ENCODE measurements at places on chromosomes 6 and 20.

DNA sequence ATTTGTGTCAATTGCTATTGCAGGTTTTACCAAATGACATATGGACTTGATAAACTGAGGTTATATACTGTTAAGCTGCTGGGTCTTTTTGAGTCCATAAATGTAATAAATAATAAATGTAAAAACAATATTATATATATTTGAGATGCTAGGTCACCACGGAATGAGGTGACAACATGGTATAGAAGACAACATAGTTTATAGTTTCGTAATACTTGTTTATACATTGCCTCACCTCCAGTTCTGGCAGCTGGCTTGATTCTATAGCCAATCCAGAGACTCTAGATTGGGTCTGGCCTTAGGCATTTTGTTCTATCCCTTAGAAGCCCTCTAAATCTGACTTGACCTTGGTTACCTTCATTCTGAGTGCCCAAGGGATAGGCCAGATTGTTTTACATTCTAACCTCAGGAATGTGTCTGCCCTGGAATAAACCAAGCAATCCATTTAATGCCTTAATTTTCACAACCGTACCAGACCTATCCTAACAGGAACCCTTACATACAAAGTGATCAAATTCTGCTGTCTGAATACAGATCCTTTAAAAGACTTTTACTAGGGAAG lies 61.5 kb upstream of the STXBP5 start:
- DNase-seq, result no peak
- no peaks in the 10 kb centered on the region for H3K4me1 ChIP-seq
- H3K36me3 ChIP-seq, result no peaks in the 10 kb centered on the region
- no peak overlapping the region for H3K4me3 ChIP-seq
- no peak overlapping the region for H3K27ac ChIP-seq
- no peaks in the 10 kb centered on the region for H3K27me3 ChIP-seq

DNA sequence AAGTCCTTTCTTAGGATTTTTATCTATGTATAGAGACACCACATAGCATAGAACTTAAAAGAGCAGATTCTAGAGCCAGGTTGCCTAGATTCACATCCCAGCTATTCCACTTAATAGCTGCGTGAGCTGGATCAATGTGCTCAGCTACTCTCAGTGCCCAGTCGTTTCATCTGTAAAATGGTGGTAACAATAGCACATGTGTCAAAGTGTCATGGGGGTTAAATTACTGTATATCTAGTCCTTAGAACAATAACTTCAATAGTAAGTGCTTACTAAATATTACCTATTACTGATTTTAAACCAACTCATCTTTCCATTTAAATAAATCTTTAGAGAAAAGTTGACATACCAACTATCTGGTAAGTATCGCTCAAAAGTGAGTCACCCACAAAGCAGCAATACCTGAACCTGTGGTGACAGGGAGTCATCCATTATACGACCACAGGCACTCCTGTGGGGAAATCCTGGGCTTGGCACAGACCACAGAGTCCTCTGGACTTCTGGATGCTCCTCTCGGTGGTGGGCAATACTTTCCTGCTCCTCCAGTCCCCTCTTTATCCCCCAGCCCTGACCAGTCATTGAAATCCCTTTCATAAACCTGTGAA lies 154.8 kb downstream of the PDSS2 start:
- no peaks in the 10 kb centered on the region for H3K27me3 ChIP-seq
- no peak overlapping the region for H3K4me3 ChIP-seq
- H3K36me3 ChIP-seq, result no peaks in the 10 kb centered on the region
- no peak overlapping the region for H3K27ac ChIP-seq
- no peak for DNase-seq

GRCh38 chr6:148590883-148591282 lies 155.9 kb upstream of the UST start:
- H3K4me3 ChIP-seq, result no peak overlapping the region
- no peak overlapping the region for H3K27ac ChIP-seq
- no peaks in the 10 kb centered on the region for H3K4me1 ChIP-seq
- no peaks in the 10 kb centered on the region for H3K36me3 ChIP-seq

DNA sequence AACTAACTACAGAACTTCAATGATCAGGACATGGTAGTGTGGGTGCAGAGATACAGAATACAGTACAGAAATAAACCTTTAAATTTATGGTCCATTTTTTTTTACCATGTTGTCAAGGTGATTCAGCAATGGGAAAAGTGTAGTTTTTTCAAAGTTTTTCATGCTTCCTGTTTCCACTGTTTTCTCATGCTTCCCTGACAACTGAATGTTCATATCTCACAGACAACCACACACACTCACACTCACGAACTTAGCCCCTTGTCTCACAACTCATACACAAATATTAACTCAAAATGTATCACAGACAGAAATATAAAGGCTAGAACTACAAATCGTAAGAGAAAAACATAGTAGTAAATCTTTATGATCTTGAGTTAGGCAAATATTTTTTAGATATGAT lies 232.6 kb upstream of the CDYL start:
- H3K4me3 ChIP-seq, result no peak overlapping the region
- no peaks in the 10 kb centered on the region for H3K4me1 ChIP-seq
- no peaks in the 10 kb centered on the region for H3K27me3 ChIP-seq
- no peaks in the 10 kb centered on the region for H3K36me3 ChIP-seq

Measured in progenitor cell of endocrine pancreas (in vitro differentiated cells).